Neural progenitor cell (in vitro differentiated cells): ENCODE measurements at places on chromosomes 11 and 22. TPM values are rescaled to one million over a fixed set of nuclear protein-coding genes. Genes with fewer than 3 reads are reported as not detected.

DNAJB7 gene
- not detected in 2 replicates for total RNA-seq

GPR83 gene
- total RNA-seq: 0.03 TPM in 1 of 2 replicates, not detected in the other

NCR3LG1 gene
- total RNA-seq: 0.39 and 0.74 TPM in 2 replicates

P2RY2 gene
- 0.45 and 0.84 TPM in 2 replicates for total RNA-seq

PGM2L1 gene
- total RNA-seq: 12.3 and 15.9 TPM in 2 replicates

POTEH gene
- not detected in 2 replicates for total RNA-seq

CRYBB2 gene
- 0.65 TPM in 1 of 2 replicates, not detected in the other for total RNA-seq

GRIK4 gene
- total RNA-seq: 0.36 and 0.68 TPM in 2 replicates

EHF gene
- total RNA-seq: 0.12 TPM in 1 of 2 replicates, not detected in the other

MRGPRX3 gene
- not detected in 2 replicates for total RNA-seq

DNA sequence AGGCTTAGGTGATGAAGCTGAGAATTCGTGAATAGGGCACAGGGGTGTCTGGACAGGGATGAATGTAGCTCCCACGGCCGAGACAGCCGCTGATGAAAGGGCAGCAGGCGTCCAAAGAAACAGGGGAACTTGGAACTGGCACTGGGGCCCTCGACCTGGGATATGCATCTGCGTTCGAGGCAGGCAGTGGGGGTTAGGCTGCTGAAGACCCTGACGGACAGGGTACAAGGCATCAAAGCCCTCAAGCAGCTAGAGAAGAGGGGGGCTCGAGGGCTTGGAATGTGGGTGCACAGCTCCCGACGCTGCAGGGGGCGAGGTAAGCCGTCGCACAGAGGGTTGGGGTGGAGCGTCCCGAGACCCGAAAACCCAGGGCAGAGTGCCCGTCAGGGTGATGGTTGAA is 6.9 kb upstream of the SYT8 start:
- DNase-seq: no peak

- DNase-seq: no peak
These were observed 27.0 kb downstream of the SGSM3 start for GRCh38 chr22:40397396-40397795.

DNA sequence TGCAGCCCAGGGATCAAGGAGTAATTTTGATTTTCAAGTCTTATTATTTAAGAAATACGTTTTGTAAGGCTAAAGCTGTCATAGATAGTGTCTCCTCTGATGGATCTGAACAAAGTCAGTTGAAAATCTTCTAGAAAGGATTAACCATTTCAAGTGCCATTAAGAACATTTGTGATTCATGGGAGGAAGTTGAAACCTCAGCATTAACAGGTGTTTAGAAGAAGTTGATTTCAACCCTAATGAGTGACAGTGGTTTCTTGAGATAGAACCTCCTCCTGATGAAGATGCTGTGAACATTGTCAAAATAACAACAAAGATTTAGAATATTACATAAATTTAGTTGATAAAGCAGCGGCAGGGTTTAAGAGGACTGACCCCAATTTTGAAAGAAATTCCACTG is 61.7 kb downstream of the PRR5L start:
- DNase-seq: no peak

DNA sequence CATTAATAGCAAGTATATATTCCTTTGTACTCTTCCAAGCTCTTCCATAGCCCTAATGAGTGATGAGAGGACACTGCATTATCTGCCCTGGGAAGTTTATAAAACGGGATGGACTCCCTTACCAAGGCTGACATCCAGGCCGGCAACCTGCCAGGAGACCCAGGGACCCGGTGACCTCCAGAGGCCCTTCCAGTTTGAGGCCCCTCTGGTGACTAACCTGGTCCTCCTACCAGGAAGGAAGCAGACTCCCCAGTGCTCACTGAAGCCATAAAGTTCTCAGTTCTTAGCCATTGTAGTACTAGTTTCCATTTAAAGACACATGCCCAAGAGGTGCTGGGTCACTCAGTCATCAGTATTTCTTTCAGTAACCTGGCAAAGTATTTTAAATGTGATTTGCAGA is 345.4 kb downstream of the TENM4 start:
- no peak for DNase-seq

GRCh38 chr11:47848700-47849155 is 578 bp upstream of the NUP160 start:
- no peak for DNase-seq

- no peak for DNase-seq
These were observed 13.8 kb upstream of the MIAT start for GRCh38 chr22:26643418-26644100.

DNA sequence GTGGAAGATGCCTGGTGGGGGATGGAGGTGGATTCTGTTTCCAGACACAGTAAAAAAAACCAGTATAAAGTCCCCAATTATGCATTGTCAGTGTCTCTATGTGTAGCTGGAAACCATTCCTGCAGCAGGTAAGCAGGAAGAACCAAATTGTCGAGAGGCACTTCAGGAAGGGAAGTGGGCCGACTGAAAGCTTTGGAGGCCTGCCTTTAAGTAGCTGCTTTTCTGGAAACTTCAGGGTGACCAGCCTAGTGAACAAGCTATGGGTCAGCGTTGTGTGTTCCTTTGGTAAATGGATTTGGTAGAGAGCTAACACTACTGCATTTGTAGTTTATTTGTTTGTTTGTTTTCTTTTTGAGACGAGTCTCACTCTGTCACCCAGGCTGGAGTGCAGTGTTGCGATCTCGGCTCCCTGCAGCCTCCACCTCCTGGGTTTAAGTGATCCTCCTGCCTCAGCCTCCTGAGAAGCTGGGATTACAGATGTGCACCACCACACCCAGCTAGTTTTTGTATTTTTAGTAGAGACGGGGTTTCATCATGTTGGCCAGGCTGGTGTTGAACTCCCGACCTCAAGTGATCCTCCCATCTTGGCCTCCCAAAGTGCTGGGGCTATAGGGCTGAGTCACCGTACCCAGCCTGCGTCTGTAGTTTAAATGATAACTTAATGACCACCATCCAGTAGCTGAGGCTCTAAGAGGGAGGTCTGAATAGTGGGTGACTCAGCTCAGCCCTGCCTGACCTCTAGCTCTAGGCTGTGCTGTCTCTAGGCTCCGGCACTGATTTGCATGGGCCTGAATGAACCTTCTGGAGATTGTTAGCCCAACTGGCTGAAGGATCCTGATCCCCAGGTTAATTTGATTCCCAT is 12.8 kb downstream of the PTPRJ start:
- no peak for DNase-seq

DNA sequence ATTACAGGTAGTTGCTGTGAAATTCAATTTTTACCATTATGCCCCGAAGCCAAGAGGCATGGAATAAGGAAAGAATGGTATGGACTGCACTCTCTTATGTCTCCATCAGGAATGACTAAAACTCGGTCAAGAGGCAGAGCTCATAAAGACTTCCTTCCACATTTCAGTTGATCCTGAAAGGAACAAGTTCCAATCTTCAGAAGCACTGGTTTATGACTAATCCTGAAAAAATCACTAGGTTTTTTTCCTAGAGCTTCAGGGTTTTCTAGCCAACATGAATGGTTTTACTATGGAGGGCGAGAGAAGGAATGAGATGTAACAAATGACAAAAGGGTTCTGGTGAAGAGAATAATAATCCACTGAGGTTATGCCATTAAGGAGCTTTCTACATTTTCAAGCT is 832.2 kb downstream of the NTM start:
- no peak for DNase-seq

GRCh38 chr22:23503736-23504440 is 76.2 kb downstream of the IGLL1 start:
- no peak for DNase-seq

- no peak for DNase-seq
These were observed 137.6 kb downstream of the TRPC6 start for GRCh38 chr11:101446238-101446637.

DNA sequence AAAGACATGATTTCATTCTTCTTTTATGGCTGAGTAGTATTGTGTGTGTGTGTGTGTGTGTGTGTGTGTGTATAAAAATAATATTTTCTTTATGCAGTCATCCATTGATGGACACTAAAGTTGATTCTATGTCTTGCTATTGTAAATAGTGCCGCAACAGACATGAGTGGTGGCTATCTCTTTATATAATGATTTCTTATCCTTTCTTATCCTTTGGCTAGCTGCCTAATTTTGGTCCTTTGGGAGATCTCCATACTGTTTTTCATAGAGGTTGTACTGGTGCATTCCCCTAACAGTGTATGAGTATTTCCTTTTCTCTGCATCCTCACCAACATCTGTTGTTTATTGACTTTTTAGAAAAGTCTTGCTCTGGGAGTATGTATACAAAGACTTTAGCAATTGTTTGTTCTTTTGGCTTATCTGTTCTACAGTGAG is 107.0 kb downstream of the STIM1 start:
- no peak for DNase-seq

DNA sequence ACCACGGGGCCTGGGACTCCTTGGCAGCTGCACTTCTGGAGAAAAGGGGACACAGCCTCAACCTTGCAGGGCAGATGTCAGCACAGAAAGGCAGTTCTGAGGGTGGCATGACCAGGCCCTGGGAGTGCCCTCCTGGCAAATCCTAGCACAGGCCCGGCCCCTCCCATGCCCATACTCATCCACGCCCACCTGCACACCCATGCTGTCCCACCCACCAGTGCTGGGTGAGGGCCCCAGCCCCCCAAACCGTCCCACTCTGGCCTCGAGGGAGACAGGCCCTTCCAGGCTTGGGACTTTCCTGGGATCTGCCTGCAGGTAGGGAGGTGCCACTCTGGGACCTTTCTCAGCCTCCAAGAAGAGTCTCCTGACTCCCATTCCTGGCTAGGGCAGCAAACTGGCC is 10.1 kb downstream of the DUSP8 start:
- no peak for DNase-seq

DNA sequence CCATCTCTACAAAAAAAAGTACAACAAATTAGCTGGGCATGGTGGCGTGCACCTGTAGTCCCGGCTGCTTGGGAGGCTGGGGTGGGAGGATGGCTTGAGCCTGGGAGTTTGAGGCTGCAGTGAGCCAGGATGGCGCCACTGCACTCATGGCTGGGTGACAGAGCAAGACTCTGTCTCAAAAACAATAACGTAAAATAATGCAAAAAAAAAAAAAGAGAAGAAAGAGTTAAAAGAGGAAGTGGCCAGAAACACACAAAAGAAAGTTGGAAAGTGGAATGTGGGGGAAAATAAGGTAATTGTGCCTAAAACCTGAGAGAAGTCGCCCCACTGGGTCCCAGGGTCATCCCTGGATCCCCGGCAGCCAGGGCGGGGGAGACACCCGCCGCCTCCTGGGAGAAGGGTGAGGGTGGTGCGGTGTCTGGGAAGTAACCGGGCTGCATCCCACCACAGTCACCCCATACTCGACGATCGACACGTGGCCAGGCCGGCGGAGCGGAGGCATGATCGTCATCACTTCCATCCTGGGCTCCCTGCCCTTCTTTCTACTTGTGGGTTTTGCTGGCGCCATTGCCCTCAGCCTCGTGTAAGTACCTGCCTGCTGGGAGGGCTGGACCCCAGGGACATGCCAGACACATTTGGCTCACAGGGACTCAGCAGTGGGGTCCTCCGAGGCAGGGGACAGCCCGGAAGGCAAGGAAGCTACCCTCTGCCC is 8.1 kb downstream of the UPK3A start:
- DNase-seq: no peak

DNA sequence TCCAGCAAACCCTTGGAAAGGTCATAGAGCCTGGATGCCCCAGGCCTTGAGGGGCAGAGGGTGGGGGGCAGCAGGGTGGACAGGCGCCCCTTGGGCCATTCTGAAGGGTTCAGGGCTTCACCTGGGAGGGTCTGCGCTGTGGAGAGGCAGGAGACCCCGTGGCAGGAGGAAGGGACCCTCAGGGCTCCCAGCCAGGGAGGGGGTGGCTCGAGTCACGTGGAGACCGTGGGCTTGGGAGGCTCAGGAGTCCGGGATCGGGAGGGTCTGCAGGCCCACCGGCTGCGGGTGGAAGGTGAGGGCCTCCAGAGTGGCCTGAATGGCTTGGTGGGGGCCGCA is 48.5 kb upstream of the A4GALT start:
- DNase-seq: no peak

- no peak for DNase-seq
These were observed 164.5 kb upstream of the POU2AF2 start for GRCh38 chr11:111081021-111081511.

- no peak for DNase-seq
These were observed 85.1 kb upstream of the CARD18 start for GRCh38 chr11:105224482-105225253.

GRCh38 chr11:132064987-132065620 is 694.7 kb downstream of the NTM start:
- DNase-seq: no peak

DNA sequence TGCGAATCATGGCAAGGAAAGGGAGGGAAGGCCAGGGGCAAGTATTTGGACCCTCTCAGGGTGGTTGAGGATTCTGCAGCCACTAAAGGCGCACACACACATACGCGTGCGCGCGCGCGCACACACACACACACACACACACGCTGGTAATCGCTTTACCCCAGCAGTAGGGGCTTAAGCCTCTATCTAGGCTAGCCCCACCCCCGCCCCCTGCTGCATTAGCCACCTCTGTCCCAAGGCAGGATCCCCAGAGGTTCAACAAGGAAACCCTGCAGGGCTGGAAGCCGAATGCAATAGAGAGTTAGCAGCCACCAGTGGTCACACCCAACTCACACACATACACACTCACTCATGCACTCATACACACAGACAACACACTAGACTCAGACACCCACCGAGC is 28.6 kb upstream of the ELFN2 start:
- peak; percentile 75 for DNase-seq

- DNase-seq: no peak
These were observed 4.7 kb upstream of the PCF11 start for GRCh38 chr11:83152264-83152663.

- DNase-seq: no peak
These were observed 40.8 kb upstream of the ACCSL start for GRCh38 chr11:44006917-44007361.

- no peak for DNase-seq
These were observed 1493.6 kb downstream of the BRD1 start for GRCh38 chr22:48333816-48334735.

GRCh38 chr11:73520353-73521061 is 77.4 kb downstream of the FAM168A start:
- no peak for DNase-seq

DNA sequence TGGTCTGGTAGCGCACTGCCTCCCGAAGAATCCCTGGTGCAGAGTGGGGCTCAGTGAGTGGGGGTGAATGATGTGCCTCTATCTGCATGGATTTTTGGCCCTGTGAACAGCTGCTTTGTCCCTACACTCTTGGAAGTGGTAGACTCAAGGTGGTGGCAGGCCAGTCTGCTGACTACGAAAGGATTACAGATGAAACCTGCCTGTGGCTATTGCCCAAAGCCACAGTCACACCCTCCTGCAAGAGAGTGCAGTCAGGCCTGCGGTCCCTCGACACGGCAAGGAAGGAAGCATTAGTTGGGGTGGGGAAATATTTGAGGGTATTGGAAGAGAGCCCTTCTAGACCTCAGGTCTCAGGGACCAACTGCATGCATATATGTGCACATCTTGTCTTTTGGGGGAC is 63.7 kb downstream of the DSCAML1 start:
- DNase-seq: no peak

- DNase-seq: no peak
These were observed 58.3 kb downstream of the AAMDC start for GRCh38 chr11:77879218-77879617.

DNA sequence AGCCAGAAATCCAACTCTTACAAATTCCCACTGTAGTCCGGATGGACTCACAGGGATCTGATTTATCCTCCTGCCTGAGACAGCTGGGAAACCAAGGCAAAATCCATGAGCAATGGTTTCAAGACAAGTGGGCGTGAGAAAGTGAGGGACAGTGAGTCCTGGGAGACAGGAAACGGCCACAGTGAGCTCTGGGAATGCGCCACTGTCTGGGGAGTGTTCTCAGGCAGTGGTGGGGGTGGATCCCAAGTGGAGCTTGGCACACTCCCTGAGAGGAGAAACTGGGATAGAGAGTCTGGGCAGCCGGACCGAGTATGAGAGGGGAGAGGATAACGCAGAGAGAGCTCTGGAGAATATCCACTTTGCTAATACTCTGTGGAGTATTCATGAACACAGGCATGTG is 9.8 kb downstream of the IL17REL start:
- no peak for DNase-seq
